ENCODE measurements at places on chromosomes 1 and 21. TPM values are rescaled to one million over a fixed set of nuclear protein-coding genes. Genes with fewer than 3 reads are reported as not detected.

The KCNT2 gene
- 1.3 TPM for polyA plus RNA-seq

The SLC16A4 gene
- polyA plus RNA-seq: 98.8 TPM

The TNFRSF4 gene
- 0.24 TPM for polyA plus RNA-seq

The XPR1 gene
- polyA plus RNA-seq: 53.0 TPM

The MROH9 gene
- not detected for polyA plus RNA-seq

The KCNK2 gene
- 19.7 TPM for polyA plus RNA-seq

The SH2D2A gene
- polyA plus RNA-seq: 0.09 TPM

The RXFP4 gene
- polyA plus RNA-seq: not detected

The GJB3 gene
- not detected for polyA plus RNA-seq

The IGSF3 gene
- 0.05 TPM for polyA plus RNA-seq

The ALPL gene
- polyA plus RNA-seq: 1.8 TPM

The FYB2 gene
- polyA plus RNA-seq: not detected

The TMEM82 gene
- polyA plus RNA-seq: not detected

The CD1E gene
- polyA plus RNA-seq: not detected

The KRTAP6-1 gene
- polyA plus RNA-seq: not detected

The CFAP107 gene
- polyA plus RNA-seq: not detected

The TMEM9 gene
- polyA plus RNA-seq: 103 TPM

The PAPPA2 gene
- 0.29 TPM for polyA plus RNA-seq

The CD2 gene
- not detected for polyA plus RNA-seq

The OR2T35 gene
- not detected for polyA plus RNA-seq

The ROR1 gene
- polyA plus RNA-seq: 7.3 TPM

The NFIA gene
- 3.0 TPM for polyA plus RNA-seq

The AIM2 gene
- polyA plus RNA-seq: not detected

The PIGM gene
- 5.1 TPM for polyA plus RNA-seq

The AGBL4 gene
- polyA plus RNA-seq: not detected

The ERICH3 gene
- polyA plus RNA-seq: not detected

The KLF17 gene
- polyA plus RNA-seq: 0.21 TPM

The GBP5 gene
- not detected for polyA plus RNA-seq

The GLIS1 gene
- polyA plus RNA-seq: 0.77 TPM

The RAB7B gene
- polyA plus RNA-seq: 17.5 TPM

The PLPPR4 gene
- polyA plus RNA-seq: 4.5 TPM

The DENND1B gene
- polyA plus RNA-seq: 17.7 TPM

The ALX3 gene
- not detected for polyA plus RNA-seq

The FBXO2 gene
- polyA plus RNA-seq: 1.3 TPM

The TTC4 gene
- 22.5 TPM for polyA plus RNA-seq

The TAF5L gene
- 17.3 TPM for polyA plus RNA-seq

The MX2 gene
- 0.82 TPM for polyA plus RNA-seq

The SLC25A34 gene
- polyA plus RNA-seq: 0.46 TPM

The KRTAP7-1 gene
- not detected for polyA plus RNA-seq

The PADI3 gene
- polyA plus RNA-seq: not detected

The ZNF695 gene
- 1.2 TPM for polyA plus RNA-seq

The CR1L gene
- polyA plus RNA-seq: not detected

All from AG04450 (cell line).